ENCODE measurements at places on chromosomes 13 and 19. TPM values are rescaled to one million over a fixed set of nuclear protein-coding genes. Genes with fewer than 3 reads are reported as not detected.

DNA sequence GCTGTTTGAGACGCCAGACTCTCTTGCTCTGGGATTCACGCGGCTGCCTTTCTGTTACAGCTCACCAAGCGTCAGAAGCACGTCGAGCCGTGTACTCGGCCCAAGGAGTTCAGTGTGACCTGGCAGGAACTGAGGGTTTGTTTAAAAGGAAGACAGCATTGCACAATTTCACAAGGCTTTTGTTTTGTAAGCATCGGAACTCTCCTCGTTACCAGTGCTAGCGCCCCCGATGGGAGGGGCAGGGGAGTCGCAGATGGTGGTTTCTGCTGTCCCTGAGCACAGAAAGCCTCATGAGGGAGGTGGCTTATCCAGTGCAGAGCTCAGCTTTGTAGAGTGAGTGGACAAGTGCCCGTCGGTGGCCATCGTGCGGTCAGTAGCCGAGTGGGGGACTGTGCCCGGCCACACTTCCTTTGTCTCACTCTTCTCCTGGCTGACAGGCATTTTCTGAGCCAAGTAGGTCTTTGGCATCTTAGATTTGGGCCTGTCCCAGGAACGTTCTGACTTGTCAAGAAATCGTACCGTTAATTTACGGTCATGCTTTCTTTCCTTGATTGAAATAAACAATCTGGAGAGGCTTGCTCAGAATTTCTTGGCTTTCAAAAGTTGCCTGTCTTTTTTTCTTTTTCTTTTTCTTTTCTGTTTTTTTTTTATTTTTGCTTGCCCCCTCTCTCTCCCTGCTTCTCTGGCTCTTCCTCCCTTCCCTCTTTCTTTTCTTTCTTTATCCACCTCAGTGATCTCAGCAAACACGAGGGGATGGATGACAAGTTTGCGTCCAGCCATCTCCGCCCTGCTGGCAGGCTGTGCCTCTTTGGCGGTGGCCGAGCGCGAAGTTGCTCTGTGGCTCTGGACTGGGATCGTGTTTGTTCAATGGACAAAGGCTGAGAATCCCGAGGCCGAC lies 7.7 kb downstream of the KDM4B start:
- peak; percentile 89 for DNase-seq

GRCh38 chr13:33352041-33352440 lies 66.5 kb upstream of the STARD13 start:
- no peak for DNase-seq

- DNase-seq, result no peak
Observed at GRCh38 chr19:38664503-38665211, 17.2 kb downstream of the ACTN4 start.

DNA sequence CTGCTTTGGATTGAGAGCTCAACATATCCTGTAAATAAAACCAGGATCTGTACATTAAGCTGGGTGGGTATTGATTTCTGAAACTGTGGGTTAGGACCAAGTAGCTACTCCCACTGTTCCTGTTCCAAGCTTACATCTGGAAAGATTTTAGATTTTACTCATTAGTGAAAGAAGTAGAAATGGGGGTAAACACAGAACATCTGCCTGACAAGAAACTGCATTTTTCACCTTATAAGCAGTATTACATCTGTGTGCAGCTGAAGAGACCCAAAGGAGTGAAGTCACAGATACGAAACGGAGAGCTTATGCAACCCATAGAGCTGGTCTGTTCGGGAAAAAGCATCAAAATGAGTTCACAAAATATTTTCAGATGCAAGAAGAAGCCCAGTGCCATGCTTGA lies 235.2 kb downstream of the SLITRK5 start:
- DNase-seq, result no peak

- DNase-seq, result no peak
Observed at GRCh38 chr13:111897178-111897845, 169.6 kb upstream of the SOX1 start.

DNA sequence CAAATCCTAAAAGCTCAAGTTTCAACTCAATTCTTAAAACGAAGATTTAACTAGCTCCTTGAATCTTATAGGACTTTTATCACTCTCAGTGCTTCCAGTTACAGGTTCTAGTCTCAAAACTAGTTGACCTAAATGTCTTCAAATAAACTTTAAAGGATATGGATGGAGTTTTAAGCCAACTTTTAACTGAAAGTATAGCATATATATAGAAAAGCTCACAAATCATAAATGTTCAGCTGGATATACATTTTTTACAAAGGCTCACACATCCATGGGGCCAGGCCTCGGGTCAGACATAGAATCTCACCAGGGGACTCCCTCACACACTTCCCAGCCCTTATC lies 47.1 kb upstream of the ARHGEF7 start:
- DNase-seq, result no peak

GRCh38 chr13:57832187-57832586 lies 200.6 kb downstream of the PCDH17 start:
- DNase-seq, result no peak

- no peak for DNase-seq
Observed at GRCh38 chr19:6238643-6239281, 41.0 kb downstream of the MLLT1 start.

DNA sequence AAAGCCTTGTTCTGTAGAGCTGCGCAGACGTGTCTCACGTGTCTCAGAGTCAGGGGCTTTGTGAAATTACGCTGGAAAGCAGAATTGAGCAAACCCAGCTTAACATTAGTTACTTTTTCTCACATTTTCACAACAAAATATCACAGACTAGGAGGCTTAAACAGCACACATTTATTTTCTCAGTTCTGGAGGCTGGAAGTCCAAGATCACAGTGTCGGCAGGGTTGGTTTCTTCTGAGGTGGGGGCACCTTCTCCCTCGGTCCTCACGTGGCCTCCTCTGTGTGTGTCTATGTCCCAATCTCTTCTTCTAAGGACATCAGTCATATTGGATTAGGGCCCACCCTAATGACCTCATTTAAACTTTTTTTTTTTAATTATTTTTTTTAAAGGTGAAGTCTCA lies 4.7 kb upstream of the EIF3G start:
- DNase-seq, result no peak

DNA sequence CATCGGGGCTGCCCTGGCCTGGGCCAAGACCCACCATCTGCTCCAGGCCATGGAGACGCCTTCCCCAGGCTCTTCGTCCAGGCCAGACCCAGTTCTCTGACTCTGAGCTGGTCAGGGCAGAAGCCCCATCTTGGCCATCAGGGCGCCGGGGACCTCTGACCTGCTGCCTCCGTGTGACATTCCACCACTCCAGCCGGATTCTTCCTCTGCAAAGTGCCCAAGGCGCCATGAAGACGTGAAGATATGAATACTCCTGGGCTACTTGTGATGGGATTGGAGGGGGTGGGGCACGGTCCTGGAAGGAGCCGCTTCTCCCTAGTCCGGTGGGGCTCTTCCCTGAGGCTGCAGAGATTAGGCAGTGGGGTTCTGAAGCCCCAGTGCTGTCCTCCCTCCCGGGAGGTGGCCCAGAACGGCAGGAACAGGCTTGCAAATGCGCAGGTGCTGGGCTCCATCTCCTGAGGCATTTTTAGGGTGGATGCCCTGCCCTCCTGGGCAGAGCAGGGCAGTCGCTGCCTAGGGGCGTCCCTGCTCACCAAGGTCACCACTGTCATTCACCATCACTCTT lies 26.0 kb upstream of the SLC7A10 start:
- no peak for DNase-seq

GRCh38 chr13:110388108-110388943 lies 81.2 kb downstream of the COL4A2 start:
- no peak for DNase-seq

DNA sequence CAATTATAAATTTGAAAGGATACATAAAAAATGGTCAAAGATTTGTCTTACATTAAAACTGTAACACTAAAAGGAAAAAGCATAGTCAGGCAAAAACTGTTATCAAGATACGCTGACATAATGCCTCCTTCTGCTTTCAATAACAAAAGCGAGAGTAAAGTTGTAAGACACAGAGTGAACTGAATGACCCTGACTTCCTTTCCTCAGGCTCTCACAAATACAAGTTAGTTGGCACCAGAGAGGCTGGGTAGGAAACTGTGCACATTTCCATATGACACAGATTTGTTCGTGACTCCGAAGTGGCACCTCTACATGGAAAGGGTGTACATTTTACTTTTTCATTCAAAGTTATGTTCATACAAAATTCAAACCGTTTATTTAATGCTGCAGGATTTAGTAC lies 15.4 kb downstream of the FGF14 start:
- DNase-seq, result no peak

GRCh38 chr19:48663667-48664066 lies 9.2 kb downstream of the NTN5 start:
- no peak for DNase-seq

- no peak for DNase-seq
Observed at GRCh38 chr19:56111601-56112312, 9.3 kb downstream of the ZNF787 start.

- DNase-seq, result no peak
Observed at GRCh38 chr13:73608157-73608516, 526.1 kb downstream of the KLF12 start.

- no peak for DNase-seq
Observed at GRCh38 chr19:53332484-53332883, 1.1 kb upstream of the ZNF845 start.

DNA sequence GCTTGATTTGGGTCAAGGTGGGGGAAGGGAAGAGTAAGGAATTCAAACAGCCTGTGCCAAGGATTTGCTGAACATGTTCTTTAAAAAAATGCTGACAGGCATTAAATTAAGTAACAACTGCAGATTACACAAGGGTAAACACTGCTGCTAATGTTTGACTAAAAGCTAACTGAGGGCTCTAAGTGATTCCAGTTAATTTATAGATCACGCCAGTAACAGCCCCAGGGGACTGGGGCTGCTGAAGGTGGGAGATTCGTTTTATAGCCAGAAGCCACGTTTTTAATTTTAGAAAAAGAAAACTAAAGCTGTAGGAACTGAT lies 321.7 kb downstream of the DLEU7 start:
- DNase-seq, result no peak

DNA sequence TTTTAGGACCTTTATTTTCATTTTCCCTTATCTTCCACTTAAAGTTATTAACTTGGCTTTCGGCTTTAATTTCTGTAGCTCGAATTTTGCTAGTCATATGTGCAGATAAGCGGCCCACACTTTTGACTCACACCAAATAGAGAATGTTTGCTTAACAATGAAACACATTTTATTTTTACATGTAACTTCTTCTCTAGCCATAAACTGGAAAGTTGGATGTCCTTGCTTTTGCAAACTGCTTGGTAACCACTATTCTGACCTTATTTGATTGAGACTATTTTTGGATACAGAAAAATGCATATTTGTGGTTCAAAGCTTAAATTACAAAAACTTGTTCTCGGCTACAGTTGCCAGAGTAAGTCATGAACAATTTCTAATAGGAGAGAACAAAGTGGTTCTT lies 600.0 kb downstream of the KCTD12 start:
- DNase-seq, result peak; percentile 55

- DNase-seq, result no peak
Observed at GRCh38 chr13:110826861-110827672, 87.8 kb downstream of the ANKRD10 start.

- DNase-seq, result no peak
Observed at GRCh38 chr13:69287050-69287698, 820.5 kb upstream of the ATXN8OS start.

- DNase-seq, result no peak
Observed at GRCh38 chr13:75771818-75772217, 135.7 kb downstream of the LMO7 start.

DNA sequence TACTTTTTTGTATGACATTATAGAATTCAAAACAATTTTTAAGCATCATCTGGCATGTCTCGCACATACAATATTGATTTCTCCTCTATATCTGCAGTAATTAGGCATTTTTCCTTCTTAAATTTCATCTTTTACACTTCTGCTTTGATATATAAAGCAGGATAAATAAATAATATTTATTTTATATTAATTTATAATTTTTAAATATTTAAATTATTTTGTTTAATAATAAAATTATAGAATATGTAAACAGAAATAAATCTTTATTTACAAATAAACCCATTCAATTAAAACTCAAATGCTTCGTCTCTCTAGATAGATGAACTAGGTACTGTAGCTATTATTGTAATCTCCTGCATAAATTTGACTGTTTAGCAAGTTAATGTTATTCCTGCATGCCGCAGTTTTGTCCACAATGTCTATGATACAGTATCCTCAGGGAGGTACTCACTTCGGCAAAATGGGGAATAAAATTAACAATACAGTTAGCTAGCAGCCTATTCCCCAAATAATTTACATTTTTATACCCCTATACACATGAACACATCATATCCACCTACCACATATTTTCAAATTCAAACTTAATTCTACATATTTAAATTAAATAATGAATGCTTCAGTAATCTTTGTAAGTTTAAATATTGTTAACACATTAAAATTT lies 473.6 kb upstream of the SLC10A2 start:
- DNase-seq, result no peak

DNA sequence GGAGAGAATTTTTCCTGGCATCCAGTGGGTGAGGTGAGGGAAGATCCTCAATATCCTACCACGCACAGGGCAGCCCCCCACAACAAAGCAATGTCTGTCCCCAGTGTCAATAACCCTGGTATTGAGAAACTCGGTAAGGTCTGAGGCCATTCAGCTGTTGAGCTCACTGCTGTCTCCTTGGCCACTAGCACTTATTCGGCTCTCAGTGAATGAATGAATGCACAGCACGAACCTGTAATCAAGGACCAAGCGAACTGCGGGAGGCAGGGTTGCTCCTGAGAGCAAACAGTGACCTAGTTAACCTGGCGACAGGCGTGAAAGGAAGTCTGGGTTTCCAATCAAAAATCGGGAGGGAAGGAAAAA lies 640 bp downstream of the ZSCAN5A start:
- DNase-seq, result no peak

DNA sequence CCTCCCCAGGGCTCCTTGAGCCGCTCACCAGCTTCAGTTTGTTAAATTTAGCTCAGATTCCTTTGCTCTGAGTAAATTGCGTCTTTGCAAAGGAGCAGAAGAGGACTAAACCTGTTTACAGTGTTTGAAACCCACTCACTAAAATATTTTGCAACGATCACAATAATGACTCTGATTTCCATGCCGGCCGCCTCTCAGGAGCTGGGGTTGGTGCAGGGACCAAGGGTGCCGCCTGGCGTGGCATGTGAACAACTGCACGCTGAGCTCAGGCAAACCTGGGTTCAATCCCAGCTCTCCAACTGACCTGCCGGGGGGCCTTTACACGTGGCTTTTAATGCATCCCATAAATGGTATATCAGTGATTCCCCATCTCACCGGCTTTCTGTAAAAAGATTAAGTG lies 68.7 kb upstream of the CACNA1A start:
- DNase-seq, result no peak

GRCh38 chr13:97798171-97798821 lies 155.2 kb upstream of the IPO5 start:
- DNase-seq, result no peak

MKNK2 gene
- polyA plus RNA-seq, result 108 TPM

SERP2 gene
- polyA plus RNA-seq, result 5.4 TPM

ESD gene
- 187 TPM for polyA plus RNA-seq

MLNR gene
- polyA plus RNA-seq, result not detected

ZNF524 gene
- 7.8 TPM for polyA plus RNA-seq

ZNF266 gene
- 16.6 TPM for polyA plus RNA-seq

IZUMO4 gene
- 1.3 TPM for polyA plus RNA-seq

MAP4K1 gene
- polyA plus RNA-seq, result 0.18 TPM

PTH2 gene
- not detected for polyA plus RNA-seq

NOVA2 gene
- 0.01 TPM for polyA plus RNA-seq

CYSLTR2 gene
- polyA plus RNA-seq, result not detected

POSTN gene
- polyA plus RNA-seq, result 235 TPM

ZNF254 gene
- 3.9 TPM for polyA plus RNA-seq

CYP4F2 gene
- not detected for polyA plus RNA-seq

ZNF14 gene
- polyA plus RNA-seq, result 2.7 TPM

EFNA2 gene
- polyA plus RNA-seq, result not detected

ZNF253 gene
- polyA plus RNA-seq, result 0.67 TPM
